ENCODE measurements at places on chromosomes 5 and 9.

GRCh38 chr5:107968998-107969397 is 298.3 kb upstream of the EFNA5 start:
- no peak for DNase-seq

DNA sequence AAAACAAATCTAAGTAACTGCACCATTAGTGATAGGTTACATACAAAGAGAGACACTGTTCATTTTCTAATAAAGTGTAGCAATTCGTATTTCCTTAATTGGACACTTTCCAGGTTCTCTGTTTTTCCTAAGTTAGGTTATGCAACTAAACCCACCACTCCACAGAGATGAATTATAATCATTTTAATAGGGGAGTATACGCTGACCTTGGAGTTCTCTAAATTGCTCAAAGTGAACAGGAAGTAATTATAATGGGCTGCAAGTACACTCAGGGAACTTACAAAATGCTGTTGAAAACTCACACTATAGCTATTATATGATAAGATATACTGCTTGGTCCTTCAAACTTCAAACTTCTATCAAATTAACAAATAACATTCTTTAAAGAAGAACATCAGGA is 18.2 kb upstream of the ADCY2 start:
- no peak for DNase-seq

GRCh38 chr9:137412431-137412830 is 10.5 kb downstream of the EXD3 start:
- no peak for DNase-seq

GRCh38 chr9:1100945-1101344 is 50.8 kb downstream of the DMRT2 start:
- no peak for DNase-seq

DNA sequence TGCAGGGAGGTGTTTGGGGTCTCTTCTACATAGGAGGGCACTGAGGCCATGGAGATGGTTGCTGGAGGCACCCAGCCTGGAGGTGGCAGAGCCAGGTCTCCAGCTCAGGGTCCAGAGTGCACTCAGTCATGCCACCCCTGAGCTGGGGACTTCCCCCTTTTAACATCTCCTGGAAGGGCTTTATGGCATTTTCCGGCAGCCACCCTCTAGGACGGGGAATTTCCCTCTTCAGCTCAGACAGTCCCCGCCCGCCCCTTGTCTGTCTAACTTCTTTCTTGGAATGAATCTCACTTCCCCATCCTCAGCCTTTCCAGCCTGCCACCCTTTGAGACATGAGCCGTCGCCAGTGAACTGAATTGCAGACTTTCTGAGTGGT is 49.9 kb downstream of the COL15A1 start:
- peak; percentile 73 for DNase-seq

DNA sequence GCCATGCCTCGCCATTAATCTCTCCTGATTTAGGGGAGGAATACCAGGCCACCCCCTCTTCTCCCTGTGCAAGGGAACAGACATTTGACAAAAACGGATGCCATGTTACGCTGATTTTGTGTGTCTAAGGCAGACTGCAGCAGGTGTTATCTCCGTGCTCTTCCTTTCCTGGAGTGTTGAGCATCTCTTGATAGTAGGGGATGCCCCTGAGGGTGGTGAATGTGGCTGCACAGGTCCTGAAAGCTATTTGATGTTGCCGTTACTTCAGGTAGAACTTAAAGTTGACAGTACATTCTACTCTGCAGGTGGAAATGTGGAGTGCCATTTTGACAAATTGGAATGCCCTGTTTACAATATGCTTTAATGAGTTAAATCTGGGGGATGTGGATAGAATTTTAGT is 21.5 kb downstream of the TENT4A start:
- no peak for DNase-seq

DNA sequence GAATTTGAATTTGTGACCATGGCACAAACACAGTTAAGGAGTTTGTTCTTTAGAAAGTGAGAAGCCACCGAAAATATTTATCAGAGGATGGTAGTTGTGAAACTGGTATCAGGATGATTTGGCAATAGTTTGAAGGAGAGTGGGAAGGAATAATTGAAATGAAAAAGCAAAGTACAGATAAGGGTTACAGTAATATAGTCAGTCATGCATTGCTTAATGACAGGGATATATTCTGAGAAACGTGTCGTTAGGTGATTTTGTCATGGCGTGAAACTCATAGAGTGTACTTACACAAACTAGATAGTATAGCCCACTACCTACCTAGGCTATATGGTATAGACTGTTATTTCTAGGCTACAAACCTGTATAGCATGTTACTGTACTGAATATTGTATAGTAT is 84.2 kb downstream of the GPBP1 start:
- no peak for DNase-seq

DNA sequence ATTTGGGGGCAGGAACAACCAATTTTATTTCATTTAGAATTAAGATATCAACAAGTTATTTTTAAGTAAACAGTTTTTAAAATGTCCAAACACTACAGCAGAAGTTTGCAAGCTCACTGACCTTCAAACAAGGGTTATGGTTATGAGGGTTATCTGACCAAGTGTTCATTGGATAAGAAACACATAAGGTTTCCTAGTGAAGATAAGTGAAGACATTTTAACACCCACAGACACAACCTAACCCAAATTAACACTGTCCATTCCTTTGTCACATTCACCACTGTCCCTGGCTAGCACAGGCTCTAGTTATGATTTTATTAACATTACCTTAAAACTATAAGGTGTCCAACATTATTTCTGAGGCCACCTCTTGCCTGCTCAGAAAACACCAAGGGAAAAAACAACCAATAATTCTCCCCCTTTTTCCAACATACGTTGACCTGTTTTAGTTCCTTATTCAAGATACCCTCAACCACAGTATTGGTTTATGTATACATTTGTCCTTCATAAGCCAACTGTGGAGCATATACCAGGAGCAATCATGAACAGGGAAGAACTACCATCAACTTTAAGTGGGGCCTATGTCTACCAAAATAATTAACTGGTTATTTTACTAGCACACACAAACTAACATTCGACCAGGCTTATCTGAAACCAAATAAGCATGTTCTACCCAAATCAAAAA is 4.0 kb downstream of the ETF1 start:
- DNase-seq, result no peak

DNA sequence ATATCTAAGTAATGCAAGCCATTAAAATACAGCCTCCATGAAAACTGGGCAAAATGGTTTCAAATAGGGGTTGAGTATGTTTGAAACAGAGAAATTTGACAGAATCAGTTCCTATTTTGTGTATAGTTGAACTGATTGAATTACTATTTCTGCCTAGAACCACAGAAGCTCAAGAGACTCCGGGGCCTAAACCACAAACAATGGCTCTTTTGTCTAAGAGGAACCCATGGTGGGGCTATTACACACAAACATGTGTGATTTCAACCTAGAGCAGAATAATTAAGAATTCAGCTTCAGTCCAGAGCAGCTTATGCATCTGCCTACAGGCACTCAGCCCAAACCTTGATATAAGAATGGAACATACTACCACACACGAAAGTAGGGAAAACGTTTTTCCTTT is 171.2 kb upstream of the MPDZ start:
- no peak for DNase-seq

DNA sequence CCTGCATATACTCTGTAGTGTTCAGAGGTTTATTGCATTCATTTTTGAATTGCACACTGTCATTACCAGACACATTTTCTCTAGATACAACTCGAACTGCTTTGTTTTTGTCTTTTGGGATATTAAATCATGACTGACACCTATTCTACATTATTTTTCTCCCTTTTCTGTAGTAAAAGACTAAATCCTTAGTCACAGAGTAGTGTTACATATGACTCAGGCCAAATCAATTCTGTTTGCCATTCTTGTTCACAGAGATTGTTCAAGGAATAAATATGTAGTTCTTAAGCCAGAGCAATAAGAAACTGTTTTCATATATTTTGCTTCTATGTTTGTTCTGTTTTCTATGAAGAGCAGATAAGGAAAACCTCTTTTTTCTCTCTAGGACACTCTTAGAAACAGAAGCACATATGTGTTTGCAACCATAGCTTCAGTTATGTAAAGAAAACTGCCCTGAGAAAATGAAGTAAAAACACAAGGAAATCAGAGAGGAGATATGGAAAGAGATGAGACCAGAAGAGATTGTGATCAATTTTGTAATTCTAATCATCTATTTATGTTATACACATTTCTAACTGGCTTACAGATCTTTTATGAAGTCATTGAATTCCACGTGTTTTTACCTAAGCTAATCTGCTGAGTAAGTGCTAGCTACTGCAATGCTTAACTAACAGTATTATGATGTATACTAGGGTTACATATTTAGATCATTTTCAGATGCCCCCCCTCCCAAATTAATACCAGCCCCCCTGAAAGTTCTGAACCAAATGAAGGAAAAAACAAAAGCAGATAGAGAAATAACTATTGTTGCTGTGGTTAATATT is 1995.6 kb upstream of the CDH6 start:
- DNase-seq, result no peak

DNA sequence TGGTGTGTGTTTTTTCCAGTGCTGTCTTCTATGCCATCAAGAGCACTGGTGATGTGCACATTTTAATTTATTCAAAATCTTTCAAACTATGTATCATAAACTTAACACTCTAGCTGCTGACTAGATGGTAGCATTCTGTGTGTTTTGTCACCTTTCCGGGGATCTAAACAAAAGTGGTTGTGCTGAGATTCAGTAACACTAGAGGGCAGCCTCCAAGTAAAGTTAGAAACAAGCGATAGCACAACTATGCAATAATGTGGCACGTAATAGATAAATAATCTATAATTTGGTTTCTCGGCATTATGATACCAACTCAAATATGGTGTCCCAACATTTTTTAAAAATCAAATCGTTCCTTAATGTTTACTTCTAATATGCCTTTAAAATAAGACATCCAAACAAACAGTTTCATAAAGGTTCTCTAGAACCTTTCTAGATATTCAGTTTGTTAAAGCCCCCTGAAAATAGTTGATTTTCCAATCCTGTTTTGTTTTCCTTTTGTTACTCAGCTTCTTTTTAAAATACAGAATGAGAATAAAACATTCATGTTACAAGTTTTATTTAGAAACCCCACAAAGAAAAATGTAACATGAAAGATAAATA is 16.9 kb downstream of the SEMA6A start:
- DNase-seq, result no peak

DNA sequence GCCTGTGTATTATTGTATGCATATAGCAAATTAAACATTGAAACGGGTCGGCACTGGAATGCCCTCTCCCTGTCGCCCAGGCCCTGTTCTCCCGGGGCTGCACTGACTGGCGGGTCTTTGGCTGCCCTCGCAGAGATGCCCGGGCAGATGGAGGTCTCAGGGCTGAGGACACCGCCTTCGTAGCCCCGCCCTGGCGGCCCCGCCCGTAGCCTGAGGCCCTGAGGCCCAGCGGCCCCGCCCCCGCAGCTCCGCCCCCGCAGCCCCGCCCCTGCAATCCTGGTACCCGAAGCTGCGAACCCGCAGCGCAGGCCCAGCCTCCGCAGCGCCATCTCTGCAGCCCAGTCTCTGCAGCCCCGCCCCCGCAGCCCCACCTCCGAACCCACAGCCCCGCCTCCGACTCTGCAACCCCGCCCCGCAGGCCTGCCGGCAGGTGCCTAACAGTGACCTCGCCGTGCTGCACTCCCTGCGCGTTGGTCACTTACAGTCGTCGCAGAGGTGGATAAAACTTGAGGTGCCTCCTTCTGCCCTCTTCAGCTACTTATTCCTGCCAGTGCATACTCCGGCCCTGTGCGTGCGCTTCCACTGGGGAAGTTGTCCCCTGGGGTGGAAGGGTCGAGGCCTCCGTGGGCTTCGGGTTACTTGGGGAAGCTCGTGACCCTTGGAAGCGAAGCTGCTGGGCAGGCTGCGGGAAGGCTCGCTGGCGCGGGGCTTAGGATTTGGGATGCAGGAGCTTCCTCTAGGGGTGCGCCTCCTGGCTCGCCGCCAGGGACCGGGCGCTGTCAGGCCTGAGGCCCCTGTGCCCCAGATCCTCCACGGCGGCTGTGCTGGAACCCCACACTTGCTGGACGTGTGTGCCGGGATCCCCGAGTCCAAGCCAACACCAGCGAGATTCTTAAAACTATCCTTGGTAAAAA is 72.3 kb downstream of the ICE1 start:
- peak; percentile 59 for DNase-seq

- DNase-seq, result no peak
Measured at GRCh38 chr9:132299221-132299620, 55.6 kb downstream of the SETX start.

- no peak for DNase-seq
Measured at GRCh38 chr9:128505414-128505765, 871 bp downstream of the GLE1 start.

GRCh38 chr9:121498487-121499176 is 1.0 kb downstream of the GGTA1 start:
- DNase-seq, result peak; percentile 10

DNA sequence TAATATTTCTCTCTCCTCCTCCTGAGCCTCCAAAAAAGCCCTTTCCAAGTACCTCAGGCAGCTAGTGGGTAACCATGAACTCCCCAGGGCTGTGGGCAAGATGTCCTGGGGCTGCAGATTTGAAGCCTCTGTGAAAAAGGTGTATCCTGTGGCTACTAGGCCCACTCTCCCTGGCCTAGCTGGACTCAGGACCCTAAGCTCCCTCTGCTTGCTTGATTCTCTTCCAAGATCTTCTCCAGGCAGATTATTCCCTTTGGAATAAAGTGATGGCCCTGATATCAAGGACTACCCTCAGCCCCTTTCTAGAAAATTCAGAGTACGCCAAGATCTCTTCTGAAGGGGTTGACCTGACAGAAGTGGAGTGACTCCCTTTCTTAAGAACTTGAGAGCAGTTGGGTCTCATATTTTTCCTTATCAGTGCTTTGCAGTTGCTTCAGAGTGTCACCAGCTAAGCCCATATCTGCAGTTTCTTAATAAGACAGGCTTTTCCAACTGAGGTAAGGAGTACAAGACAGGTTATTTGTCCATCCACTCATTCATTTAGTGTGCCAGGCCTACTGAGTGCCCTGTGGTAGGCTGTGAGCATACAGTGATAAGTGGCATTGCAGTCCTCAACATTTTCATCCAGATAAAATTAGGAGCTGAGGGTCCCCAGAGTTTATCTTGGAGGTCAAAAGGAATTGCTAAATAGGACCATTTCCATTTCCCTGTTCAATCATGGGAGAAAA is 42.5 kb downstream of the CYSTM1 start:
- DNase-seq, result no peak

GRCh38 chr5:58240322-58240721 is 219.6 kb downstream of the PLK2 start:
- DNase-seq, result no peak

GRCh38 chr5:169071-169727 is 22.1 kb upstream of the LRRC14B start:
- no peak for DNase-seq

GRCh38 chr5:120330558-120330957 is 133.5 kb upstream of the PRR16 start:
- DNase-seq, result no peak

DNA sequence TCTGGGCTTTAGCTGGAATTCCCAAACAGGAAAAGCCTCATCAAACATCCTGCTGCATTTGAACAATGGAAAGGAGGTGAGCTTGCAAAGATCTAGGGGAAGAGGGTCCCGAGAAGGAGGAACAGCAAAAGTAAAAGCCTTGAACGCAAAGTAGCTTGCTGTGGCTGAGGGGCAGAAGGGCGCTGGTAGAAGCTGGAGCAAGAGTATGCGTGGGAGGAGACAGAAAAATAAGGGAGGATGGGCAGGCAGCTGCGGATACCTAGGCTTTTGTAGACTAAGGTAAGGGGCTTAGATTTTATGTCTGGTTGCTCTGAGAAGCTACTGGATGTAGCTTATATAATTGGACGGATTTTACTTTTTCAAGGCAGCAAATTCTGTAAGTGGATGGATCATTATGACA is 21.9 kb upstream of the TGFBR1 start:
- no peak for DNase-seq

Measured in activated naive CD4-positive, alpha-beta T cell treated with anti-CD3 and anti-CD28 coated beads, Interleukin-2, amount 50 U/mL, for 72 hours (primary cell).